Activated CD4-positive, alpha-beta memory T cell treated with anti-CD3 and anti-CD28 coated beads, Interleukin-2, amount 10 ng/mL, durations not matched to agents 7 days and 5 days (primary cell): ENCODE measurements at places on chromosomes 3 and 15. TPM values are rescaled to one million over a fixed set of nuclear protein-coding genes. Genes with fewer than 3 reads are reported as not detected.

- H3K4me1 ChIP-seq, result peaks cover 8% of the 10 kb centered on the region
- no peaks in the 10 kb centered on the region for H3K36me3 ChIP-seq
- H3K27ac ChIP-seq, result no peak overlapping the region
- H3K4me3 ChIP-seq, result no peak overlapping the region
- peaks cover 26% of the 10 kb centered on the region for H3K27me3 ChIP-seq
- no peak for DNase-seq
These were observed 5.4 kb upstream of the PLOD2 start for GRCh38 chr3:146166415-146166821.

DNA sequence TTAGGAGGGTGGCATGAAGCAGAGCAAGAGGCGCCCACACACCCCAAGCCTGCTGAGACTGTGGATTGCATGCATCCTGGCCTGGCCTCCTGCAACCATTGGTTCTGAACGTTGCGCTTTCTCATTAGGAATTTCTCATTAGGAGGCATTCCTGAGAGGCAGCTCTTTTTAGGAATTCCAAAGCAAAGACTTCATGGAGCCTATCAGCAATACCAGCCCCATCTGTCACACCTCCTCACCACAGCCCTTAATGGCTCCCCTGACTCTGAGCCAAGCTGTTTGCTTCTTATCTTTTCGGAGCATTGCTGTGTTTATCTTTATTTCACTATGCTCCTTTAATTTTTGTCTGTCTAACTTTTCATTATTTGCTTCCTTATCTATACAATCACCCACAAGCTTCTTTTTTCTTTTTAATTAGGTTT is 226.9 kb downstream of the CACNA2D3 start:
- H3K4me1 ChIP-seq, result no peaks in the 10 kb centered on the region
- no peak overlapping the region for H3K27ac ChIP-seq
- H3K27me3 ChIP-seq, result no peaks in the 10 kb centered on the region
- H3K4me3 ChIP-seq, result no peak overlapping the region
- no peaks in the 10 kb centered on the region for H3K36me3 ChIP-seq

- H3K27ac ChIP-seq, result no peak overlapping the region
- H3K27me3 ChIP-seq, result peaks cover 29% of the 10 kb centered on the region
- peaks cover 9% of the 10 kb centered on the region for H3K36me3 ChIP-seq
- H3K4me1 ChIP-seq, result peaks cover 12% of the 10 kb centered on the region
These were observed 50.7 kb upstream of the FOXB1 start for GRCh38 chr15:59953392-59953883.

DNA sequence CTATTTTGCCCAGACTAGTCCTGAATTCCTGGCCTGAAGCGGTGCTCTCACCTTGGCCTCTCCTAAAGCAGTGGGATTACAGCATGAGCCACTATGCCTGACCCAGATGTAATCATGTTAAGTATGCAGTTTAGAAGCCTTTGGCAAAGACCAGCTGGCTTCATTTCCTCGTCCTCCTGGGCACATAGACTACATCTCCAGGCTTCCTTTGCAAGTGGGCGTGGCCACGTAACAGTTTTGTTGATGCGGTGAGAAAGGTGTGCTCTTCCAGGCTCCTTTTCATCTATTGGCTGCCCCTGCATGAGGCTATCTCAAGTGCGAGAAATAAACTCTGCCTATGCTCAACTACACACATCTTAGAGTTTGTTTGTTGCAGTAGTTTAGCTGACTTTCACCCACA is 13.0 kb downstream of the SV2B start:
- no peaks in the 10 kb centered on the region for H3K36me3 ChIP-seq
- no peaks in the 10 kb centered on the region for H3K4me1 ChIP-seq

DNA sequence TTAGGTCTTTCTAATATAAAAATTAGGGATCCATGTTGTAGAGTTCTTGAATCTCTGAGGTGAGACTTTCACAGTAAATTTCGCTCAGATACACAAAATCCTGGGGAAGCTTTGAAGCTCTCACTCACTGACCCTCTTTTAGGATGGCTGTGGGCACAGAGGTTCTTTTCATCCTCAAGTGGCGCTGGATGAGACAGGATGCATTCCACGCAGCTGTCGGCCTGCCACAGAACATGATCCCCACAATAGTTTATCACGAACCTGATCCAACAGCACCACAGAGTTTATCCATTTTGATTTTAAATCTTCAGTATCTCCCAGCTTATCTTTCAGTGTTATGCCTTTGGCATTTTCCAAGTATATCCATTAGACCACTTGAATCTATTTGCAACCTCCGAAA is 91.9 kb downstream of the WDR76 start:
- H3K4me1 ChIP-seq, result no peaks in the 10 kb centered on the region
- H3K27me3 ChIP-seq, result no peaks in the 10 kb centered on the region
- H3K27ac ChIP-seq, result no peak overlapping the region
- H3K36me3 ChIP-seq, result no peaks in the 10 kb centered on the region

Gene CA12
- total RNA-seq, result not detected

- no peak for DNase-seq
- H3K27me3 ChIP-seq, result no peaks in the 10 kb centered on the region
- H3K27ac ChIP-seq, result no peak overlapping the region
These were observed 189.2 kb downstream of the TP63 start for GRCh38 chr3:189820365-189820720.

DNA sequence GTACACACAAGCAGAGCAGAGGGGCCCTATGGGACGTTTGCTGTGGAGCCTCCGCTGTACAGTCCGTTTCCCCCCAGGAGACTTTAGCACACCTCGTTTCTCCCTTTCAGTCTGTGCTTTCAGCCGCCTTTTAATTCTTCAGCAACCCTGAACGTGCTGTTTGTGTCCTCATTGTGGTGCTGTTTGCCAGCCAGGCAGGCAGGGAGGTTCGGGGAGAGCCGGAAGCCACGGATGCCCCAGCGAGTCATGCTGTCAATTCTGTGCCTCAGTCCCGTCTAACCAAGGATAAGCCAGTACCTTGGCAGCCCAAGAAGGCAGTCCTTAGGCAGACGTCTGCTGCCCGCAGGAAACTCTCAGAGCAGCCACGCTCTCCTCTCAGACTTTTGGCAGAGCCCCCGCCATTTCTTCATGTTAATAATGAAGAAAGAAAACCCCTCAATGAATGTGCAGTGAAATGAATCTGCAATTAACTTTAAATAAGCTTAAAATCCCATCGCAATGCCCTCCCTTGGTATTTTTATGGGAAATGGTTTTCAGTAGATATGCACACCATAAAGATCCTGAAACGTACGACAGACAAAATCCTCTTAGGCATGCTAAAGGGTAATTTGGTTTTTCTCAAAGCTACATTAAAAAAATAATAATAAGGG is 158.6 kb downstream of the UACA start:
- no peaks in the 10 kb centered on the region for H3K36me3 ChIP-seq
- DNase-seq, result no peak
- no peaks in the 10 kb centered on the region for H3K4me1 ChIP-seq
- H3K27ac ChIP-seq, result no peak overlapping the region
- H3K27me3 ChIP-seq, result peaks cover 6% of the 10 kb centered on the region

DNA sequence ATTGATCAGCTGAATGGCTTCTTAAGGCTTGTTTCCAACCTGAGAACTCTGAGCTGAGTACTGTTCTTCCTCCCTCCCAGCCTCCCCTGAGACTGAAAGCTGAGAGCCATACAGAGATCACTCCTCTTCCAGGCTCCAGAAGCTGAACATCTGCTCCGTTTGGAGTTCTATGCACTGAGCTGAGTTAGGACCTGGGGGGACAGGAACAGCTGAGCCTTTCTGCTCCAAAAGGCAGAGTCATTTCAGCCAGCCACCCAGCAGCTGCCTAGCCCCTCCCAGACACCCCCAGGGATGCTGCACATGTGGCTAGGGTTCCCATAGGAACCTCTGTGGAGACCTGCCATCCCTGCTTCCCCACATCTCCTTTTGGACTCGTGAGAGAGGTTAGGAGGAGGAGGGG is 64.2 kb upstream of the GLCE start:
- no peaks in the 10 kb centered on the region for H3K4me1 ChIP-seq
- H3K4me3 ChIP-seq, result no peak overlapping the region
- H3K36me3 ChIP-seq, result no peaks in the 10 kb centered on the region
- DNase-seq, result no peak

DNA sequence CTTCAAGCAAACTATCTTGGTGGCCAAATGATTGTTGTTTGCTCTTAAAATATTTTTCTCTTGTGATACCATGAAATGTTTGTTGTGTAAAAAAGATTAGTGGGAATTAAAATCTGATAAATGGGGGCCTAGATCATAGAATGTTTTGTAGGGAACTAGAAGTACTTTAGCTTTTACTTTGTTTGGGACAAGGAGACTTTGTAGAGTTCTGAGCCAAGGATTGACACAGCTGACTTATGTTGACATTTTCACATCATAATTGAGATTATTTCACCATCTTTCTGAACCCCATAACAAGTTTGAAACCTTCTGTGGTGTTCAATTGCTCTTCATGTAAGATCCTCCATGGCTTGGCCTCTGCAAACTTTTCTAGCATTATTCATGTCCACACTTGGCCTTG is 235.4 kb downstream of the NLGN1 start:
- no peak overlapping the region for H3K27ac ChIP-seq
- H3K4me3 ChIP-seq, result no peak overlapping the region
- no peaks in the 10 kb centered on the region for H3K4me1 ChIP-seq
- no peak for DNase-seq
- no peaks in the 10 kb centered on the region for H3K27me3 ChIP-seq

DNA sequence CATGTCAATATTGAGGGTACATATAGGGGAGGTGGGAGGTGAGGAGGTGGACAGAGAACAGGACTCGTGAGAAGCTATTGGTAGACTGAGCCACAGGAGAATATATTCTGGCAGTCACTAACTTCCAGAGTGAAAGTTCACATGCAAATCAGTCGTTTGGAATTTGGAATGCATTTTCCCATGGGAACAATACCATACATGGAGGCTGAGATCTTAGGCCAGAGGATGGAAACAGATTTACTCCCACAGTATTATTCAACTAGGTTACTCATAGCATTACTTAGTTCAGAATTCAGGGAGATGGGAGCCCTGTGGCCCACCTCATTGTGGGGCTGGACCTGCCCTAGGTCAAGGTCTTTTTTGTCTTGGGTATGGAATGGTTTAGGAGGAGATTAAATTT is 36.4 kb upstream of the ABHD2 start:
- no peak overlapping the region for H3K4me3 ChIP-seq
- peaks cover 2% of the 10 kb centered on the region for H3K27me3 ChIP-seq
- H3K4me1 ChIP-seq, result peaks cover 24% of the 10 kb centered on the region
- no peak overlapping the region for H3K27ac ChIP-seq
- no peak for DNase-seq
- H3K36me3 ChIP-seq, result peaks cover 9% of the 10 kb centered on the region

Gene TMC3
- not detected for total RNA-seq

- H3K27me3 ChIP-seq, result no peaks in the 10 kb centered on the region
- no peak overlapping the region for H3K27ac ChIP-seq
- no peak overlapping the region for H3K4me3 ChIP-seq
- no peaks in the 10 kb centered on the region for H3K36me3 ChIP-seq
These were observed 387.9 kb downstream of the GABRG3 start for GRCh38 chr15:27358751-27359434.

DNA sequence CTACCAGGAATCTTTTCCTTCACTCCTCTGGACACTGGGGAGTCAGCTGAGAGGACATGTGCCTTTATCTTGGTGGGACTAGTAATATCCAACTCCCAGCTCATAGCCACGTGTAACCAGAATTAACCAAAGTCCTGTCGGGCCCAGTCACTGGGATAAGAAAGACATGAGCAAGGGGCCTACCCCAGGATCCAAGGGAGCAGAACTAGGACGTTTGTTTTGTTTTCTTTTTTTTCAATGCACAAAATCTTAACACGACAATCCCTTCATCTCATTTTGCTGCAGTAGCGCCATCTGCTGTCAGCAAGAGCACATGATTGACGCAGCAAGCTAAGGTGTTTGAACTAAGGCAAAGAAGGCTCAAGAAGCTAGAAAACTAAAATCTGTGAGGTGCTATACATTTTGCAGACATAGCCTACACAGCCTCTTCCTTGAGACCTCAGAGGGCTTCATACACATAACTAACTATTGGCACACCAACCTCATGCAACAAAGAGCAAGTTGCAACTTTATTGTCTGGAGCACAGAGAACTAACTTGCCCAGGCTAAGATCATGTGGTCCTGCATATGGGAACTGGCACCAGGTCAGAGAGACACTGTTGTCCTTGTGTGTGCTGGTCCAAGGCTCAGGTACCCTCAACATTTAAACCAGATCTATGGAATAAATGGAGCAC is 43.6 kb downstream of the RLBP1 start:
- no peak overlapping the region for H3K4me3 ChIP-seq
- no peak overlapping the region for H3K27ac ChIP-seq
- peak; percentile 72 for DNase-seq
- H3K27me3 ChIP-seq, result no peaks in the 10 kb centered on the region
- H3K36me3 ChIP-seq, result peaks cover 22% of the 10 kb centered on the region

GRCh38 chr3:13559764-13560525 is 11.0 kb downstream of the FBLN2 start:
- peaks cover 4% of the 10 kb centered on the region for H3K4me1 ChIP-seq
- no peak for DNase-seq
- H3K27me3 ChIP-seq, result peaks cover 17% of the 10 kb centered on the region
- no peaks in the 10 kb centered on the region for H3K36me3 ChIP-seq

- H3K27me3 ChIP-seq, result peaks cover 6% of the 10 kb centered on the region
- no peaks in the 10 kb centered on the region for H3K4me1 ChIP-seq
- no peak overlapping the region for H3K4me3 ChIP-seq
These were observed 198.3 kb upstream of the GOLGA6L4 start for GRCh38 chr15:84037301-84037700.

Gene GOLGA6L4
- 1.7 TPM for total RNA-seq

DNA sequence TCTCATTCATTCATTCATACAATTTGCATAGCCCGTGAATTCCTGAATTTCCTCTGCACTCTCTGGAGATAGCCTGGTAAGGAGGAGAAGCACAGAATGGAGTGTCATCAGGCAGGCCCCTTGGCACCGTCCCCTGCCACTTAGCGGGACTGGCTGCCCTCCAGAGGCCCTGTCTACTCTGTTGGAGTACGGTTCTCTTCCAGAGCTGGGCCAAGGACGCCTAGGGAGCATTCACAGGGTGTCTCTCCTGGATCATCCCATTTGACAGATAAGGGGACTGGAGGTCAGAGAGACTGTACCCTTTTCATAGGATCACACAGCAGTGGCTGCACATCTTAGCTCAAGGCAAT is 48.0 kb downstream of the PTH1R start:
- peak overlapping the region; percentile 88 for H3K27ac ChIP-seq
- H3K36me3 ChIP-seq, result peaks cover 74% of the 10 kb centered on the region
- no peak overlapping the region for H3K4me3 ChIP-seq
- DNase-seq, result no peak

DNA sequence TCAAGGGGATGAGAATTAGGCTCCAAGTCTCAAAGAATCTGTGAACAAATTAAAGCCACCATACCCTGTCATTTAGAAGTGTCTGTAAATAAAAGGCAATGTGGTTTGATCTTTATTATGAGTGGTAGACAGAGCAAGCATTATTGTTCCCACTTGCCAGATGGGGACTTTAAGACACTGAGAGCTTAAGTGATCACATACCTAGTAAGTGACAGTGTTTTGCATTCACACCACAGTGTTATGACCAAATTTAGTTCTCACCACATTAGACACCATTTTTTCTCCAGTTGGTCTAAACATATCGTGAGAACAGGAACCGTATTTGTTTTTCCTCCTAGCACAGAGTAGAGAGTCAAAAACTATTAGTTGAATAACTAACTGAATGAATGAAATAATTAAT is 13.2 kb upstream of the ZBED2 start:
- peaks cover 95% of the 10 kb centered on the region for H3K4me1 ChIP-seq
- peaks cover 90% of the 10 kb centered on the region for H3K36me3 ChIP-seq
- H3K27me3 ChIP-seq, result no peaks in the 10 kb centered on the region

- H3K4me3 ChIP-seq, result no peak overlapping the region
- H3K36me3 ChIP-seq, result no peaks in the 10 kb centered on the region
- no peak for DNase-seq
- H3K4me1 ChIP-seq, result peaks cover 8% of the 10 kb centered on the region
- H3K27ac ChIP-seq, result no peak overlapping the region
These were observed 228.8 kb upstream of the PEX5L start for GRCh38 chr3:180265551-180265950.
